ENCODE measurements at places on chromosomes 6 and 20.

GRCh38 chr6:106939208-106939607 is 35.3 kb downstream of the CD24 start:
- no peak for DNase-seq

GRCh38 chr6:30615219-30615957 is 1.7 kb downstream of the PPP1R10 start:
- DNase-seq: no peak

DNA sequence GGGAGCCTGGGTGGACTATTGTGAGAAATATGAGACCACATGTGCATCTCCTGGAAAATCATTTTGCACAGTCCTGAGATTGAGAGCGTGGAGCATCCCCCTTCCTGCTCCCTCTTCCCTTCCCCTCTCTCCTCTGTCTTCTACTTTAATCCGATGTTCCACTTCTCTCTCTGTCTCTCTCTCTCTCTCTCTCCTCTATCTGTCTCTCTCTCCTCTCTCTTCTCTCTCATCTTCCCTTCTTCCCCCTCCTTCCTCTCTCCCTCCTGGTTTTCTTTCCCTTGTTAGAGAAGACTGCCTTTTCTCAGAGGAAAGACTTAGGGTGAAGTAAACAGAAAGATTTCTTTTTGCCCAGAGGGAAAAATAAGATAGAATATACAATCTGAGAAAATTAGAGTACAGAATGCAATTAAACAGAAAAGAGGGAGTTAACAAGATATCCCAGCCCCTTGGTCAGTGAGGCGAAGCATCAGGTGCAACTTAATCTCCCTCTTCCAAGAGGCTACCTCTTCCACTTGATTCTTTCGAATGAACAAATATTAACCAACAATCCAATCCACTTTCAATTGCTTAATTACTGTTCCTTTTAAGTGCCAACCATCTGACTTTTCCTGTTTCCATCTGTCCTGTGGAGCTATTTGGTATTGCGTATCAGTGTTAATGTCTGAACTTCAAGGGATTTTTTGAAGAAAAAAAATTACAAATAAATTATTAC is 14.6 kb downstream of the KHDC1 start:
- DNase-seq: no peak

GRCh38 chr6:118830691-118831090 is 63.3 kb upstream of the ASF1A start:
- no peak for DNase-seq

DNA sequence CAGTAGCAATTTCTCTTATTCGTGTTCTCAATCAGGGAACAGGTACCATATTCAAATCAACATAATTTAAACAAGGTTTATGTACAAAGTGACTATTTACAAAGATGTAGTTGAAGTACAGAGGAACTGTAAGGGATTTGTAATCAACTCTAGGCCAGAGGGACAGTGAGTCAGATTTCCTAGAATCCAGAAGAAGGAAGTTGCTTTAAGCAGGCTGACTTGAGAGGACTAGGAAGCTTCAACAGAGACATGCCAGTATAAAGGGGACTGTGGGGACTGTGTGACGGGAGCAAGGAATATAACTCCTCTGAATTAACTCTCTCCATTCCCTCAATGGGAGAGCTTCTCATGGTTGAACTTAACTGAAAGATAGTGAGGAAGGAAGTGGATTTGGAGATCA is 427.4 kb upstream of the JAG1 start:
- DNase-seq: no peak

- DNase-seq: no peak
Observed at GRCh38 chr6:100479179-100480035, 14.7 kb upstream of the SIM1 start.

- no peak for DNase-seq
Observed at GRCh38 chr6:127365874-127366273, 22.5 kb upstream of the ECHDC1 start.

DNA sequence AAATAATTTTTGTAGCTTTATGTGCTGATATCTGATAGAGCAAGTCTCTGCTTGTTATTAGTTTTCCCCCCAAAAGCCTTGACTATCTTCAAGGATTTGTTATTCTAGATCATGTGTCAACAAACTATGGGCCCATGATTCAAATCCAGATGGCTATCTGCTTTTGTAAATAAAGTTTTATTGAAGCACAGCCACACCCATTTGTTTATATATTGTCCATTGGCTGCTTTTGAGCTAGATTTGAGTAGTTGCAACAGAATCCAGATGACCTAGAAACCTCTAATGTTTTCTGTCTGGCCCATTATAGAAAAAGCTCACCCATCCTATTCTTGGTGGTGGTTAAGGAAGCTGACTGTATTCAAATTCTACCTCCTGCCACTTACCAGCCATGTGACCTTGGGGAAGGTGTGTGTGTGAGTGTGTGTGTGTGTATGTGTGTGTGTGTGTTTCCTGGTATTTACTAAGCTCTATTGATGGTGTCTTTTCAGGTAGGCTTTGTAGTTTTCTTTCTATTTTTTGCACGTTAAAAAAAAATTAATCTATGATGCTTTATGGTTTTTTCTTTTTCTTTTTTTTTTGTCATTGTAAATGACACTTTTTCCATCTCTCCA is 1.3 kb upstream of the GTSF1L start:
- peak; percentile 20 for DNase-seq

GRCh38 chr6:143323729-143324470 is 126.6 kb downstream of the ADAT2 start:
- no peak for DNase-seq

- no peak for DNase-seq
Observed at GRCh38 chr6:122803171-122803661, 14.2 kb downstream of the SMPDL3A start.

DNA sequence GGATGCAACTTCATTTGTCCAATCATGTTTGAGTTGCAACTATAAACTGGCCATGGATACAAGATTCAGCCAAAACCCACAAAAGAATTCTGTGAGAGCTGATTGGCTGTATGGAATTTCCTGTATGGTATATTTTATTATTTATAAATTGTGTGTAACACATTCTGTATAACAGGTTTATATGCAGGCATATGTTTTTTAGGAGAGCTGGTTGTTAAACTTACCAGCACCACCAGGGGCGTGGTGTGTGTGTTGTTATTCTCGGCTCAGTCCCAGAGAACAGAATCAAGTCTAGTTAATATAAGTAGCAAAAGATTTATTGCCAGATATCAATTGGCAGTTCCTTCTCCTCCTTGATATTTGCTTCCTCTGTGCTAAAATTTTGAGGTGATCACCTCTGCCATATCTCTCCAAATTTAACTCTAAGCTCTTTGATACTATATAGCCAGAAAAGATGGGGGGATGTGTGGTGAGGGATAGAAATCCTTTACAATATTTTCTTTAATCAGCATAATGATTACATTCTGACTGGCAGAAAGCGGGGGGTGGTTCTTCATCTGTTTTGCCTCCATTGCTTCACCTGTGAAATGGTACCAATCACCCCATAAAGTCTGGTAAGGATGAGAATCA is 22.9 kb downstream of the CNBD2 start:
- no peak for DNase-seq

- no peak for DNase-seq
Observed at GRCh38 chr6:26269531-26270485, 95.2 kb upstream of the BTN3A2 start.

DNA sequence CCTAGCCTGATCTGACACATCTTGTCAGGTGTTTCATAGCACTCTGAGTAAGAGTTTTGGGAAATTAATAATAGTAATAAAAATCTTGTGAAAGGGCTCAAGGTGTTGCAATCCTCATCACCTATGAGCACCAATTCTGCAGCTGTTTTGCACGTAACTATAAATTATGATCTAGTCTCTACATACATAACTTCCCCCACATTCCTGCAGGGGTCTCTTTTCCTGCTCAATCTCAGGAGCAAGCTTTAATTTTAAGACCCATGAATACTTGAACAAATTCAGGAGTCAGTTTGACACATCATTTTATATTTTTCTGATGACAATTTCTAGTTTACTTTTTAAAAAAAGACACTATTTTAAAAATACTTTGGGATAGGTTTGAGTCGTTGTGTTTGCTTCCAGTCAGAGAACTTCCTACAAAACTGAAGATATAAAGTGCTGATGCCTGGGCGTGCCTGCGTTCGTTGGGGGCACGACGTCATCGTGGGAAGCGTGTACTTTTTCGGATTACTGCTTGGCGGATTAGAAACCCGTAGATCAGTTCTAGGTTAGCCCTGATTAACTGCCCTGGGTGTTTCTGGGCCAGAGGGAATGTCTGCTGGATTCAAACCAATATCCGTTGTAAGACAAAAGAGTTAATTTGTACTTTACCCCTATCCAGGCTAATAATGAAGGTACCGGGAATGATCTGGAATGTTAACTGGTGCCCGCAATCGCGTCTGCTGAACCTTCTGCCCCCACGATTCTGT is 1.0 kb upstream of the E2F3 start:
- peak; percentile 64 for DNase-seq

DNA sequence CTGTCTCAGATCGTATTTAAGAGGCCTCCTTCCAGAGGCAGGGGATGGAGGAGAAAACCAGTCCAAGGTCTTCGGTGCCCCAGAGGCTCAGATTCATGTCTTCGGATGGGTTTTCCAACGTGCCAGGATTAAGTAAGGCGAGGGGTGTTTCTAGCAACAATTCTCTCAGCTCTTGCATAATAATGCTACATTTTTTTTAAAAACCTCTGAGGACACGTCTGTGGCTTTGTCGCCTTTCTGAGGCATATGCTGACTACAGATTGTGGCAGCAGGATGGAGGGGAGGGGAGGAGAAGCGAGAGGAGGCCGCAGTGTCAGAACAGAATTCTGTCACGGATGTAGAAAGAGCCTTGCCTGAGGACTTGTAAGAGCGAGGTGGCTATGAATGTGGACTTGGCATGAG is 17.7 kb upstream of the CCDC167 start:
- peak; percentile 67 for DNase-seq

DNA sequence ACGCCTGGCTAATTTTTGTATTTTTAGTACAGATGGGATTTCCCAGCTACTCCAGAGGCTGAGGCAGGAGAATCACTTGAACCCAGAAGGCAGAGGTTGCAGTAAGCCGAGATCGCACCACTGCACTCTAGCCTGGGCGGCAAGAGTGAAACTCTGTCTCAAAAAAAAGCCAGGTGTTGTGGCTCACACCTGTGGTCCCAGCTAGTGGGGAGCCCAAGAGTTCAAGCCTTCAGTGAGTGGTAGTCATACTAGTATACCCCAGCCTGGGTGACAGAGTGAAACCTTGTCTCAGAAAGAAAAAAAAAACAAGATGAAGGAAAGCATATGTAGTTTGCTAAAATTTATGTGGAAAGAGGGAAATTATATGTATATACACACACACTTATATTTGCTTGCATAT is 20.0 kb upstream of the POU5F1 start:
- no peak for DNase-seq

DNA sequence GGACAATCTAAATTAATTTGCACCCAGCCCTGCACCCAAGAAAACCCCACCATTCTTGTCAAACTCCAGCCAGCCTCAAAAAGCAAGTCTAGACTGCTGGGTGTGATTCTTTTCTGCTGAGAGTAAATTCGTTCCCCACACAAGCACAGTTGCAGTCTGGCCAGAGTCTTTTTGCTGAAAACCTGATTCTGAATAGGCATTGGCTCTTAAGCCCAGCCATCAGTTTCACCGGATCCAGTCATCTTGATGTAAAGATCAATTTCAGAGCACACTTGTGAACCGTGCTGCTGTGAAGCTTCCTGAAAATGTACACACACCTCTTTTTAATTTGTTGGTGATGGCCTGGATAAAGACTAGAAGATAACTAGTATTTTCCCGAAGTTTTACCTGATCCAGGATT is 159.4 kb upstream of the GGTLC1 start:
- no peak for DNase-seq

GRCh38 chr6:34132486-34133185 is 13.3 kb downstream of the GRM4 start:
- no peak for DNase-seq

DNA sequence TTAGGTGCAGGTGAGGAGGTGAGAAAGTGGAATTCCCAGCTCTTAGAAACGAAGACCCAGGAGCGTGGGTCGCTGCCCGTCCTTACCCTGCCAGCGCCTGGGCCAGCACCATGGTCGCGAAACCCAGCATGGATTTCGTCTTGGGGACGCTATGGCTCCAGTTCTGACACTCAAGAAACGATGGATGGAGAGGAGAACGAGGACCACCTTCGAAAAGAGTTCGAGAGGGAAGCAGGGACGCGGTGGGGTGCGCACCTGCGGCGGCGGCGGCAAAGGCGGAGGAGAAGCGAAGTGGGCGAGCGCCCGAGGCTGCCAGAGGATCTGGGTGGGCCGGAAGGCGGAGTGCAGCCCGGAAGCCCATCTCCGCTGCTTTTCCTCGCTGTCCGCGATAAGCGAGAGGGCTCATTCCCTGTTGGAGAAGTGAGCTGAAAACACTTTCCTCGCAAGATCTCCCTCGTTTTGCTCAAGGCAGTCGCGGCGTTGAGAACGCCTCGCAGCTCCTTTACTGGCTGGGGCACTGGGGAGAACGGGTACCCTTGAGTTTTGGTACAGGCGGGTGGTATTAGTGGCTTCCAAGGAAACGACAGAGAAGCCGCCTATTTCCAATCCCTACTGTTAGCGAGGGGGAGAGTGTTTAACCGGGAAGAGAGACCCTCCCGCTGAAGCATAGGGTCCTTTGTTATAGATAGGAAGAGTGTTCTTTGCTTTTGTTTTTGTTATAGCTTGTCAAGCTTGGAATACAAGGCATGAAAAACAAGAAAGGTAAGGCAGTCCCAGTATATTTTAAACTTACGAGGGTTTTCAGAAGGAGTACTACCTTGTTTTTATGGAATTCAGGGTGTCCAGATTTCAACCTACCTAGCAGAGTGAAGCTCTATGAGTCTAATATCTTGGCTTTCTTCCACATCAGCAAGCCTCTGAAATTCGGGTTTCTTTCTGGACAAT is 109.5 kb downstream of the TRIM27 start:
- DNase-seq: no peak

DNA sequence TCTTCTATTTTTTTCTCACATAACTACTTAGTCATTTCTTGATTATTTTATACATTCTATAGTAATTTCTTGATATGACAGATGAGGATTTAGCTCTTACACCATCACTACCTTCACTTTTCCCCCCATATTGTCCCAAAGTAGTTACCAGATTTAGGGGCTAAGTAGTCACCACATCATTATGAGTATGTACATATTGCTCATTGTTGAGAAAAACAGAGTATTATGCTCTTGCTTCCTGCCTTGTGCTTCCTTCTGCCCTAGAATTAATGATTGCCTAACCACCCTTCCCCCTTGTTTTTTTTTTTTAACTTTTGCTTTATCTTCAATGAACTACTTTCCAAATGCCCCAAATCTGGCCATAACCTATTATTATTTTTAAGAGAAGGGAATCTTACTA is 6.8 kb upstream of the HLA-B start:
- DNase-seq: no peak

DNA sequence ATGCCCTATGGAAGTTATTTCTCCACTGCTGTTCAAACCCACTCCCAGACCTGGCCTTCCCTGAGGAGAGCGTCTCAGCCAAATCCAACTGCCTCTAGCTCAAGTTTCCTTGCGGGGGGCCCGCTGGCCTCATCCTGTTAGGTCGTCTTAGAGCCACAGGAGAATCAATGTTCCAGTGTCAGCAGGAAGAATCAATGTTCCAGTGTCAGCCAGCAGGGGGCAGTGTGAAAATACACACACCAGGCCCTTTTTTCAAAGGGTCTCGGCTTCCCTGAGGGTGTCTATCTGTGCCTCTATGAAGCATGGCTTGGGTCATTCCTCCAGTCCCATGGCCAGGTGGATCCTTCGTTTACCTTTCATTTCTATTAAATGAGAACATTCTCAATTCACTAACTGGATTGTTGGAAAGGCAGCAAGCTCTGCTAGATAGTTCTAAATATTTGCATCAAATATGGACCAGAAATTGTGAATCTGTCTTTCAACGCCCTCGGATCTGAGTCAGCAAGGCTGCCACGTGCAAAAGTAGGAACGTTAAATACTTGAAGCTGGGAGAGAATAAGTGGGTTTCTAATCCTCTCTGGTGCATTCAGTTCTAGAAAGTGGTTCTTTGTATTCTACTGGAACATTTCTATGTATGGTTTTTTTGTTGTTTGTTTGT is 19.2 kb downstream of the PRND start:
- peak; percentile 50 for DNase-seq

Measured in T-helper 1 cell (primary cell).